ENCODE measurements at places on chromosomes 11 and 22. TPM values are rescaled to one million over a fixed set of nuclear protein-coding genes. Genes with fewer than 3 reads are reported as not detected.

Gene SLC6A5
- not detected for total RNA-seq

Gene TBX10
- not detected for total RNA-seq

Gene MPEG1
- 0.06 TPM for total RNA-seq

Gene ZDHHC5
- total RNA-seq, result 41.2 TPM

Gene ST14
- not detected for total RNA-seq

Gene CADM1
- total RNA-seq, result 0.81 TPM

Gene CCDC87
- under 0.01 TPM for total RNA-seq

Gene FBLN1
- 0.16 TPM for total RNA-seq

Gene CCDC116
- total RNA-seq, result 0.13 TPM

Gene FAM83F
- total RNA-seq, result not detected

Gene OR10G7
- not detected for total RNA-seq

Gene TTC28
- total RNA-seq, result 22.2 TPM

Gene RCOR2
- 0.19 TPM for total RNA-seq

Gene OR8D4
- total RNA-seq, result not detected

Gene MS4A4E
- total RNA-seq, result not detected

Gene DRD4
- total RNA-seq, result not detected

Gene CHADL
- 1.0 TPM for total RNA-seq

Gene KLHL22
- total RNA-seq, result 21.2 TPM

Gene PHETA2
- 28.8 TPM for total RNA-seq

Gene MYO7A
- 3.7 TPM for total RNA-seq

Gene CCDC81
- total RNA-seq, result 0.32 TPM

Gene GLYATL2
- total RNA-seq, result not detected

Gene SYNGR1
- 1.5 TPM for total RNA-seq

Gene CWC15
- 27.2 TPM for total RNA-seq

Gene FAM180B
- total RNA-seq, result not detected

Gene MAFF
- 51.8 TPM for total RNA-seq

Gene GRAMD1B
- total RNA-seq, result 1.9 TPM

Gene CDON
- total RNA-seq, result 0.81 TPM

Gene PYGM
- total RNA-seq, result 0.44 TPM

Gene SHANK2
- under 0.01 TPM for total RNA-seq

Gene TMEM126B
- 37.6 TPM for total RNA-seq

Gene MB
- not detected for total RNA-seq

Gene KRTAP5-1
- total RNA-seq, result not detected

Gene NXPE4
- not detected for total RNA-seq

Gene APOL5
- total RNA-seq, result not detected

Gene CSF2RB
- 6.5 TPM for total RNA-seq

Gene SLC16A8
- not detected for total RNA-seq

Gene MS4A8
- not detected for total RNA-seq

Gene SLC22A12
- not detected for total RNA-seq

Gene RASGRP2
- 1.2 TPM for total RNA-seq

Gene PARVG
- 0.16 TPM for total RNA-seq

Gene KRTAP5-6
- not detected for total RNA-seq

Gene LIN7C
- total RNA-seq, result 28.7 TPM

Gene DGAT2
- 0.65 TPM for total RNA-seq

Gene JAM3
- total RNA-seq, result 39.6 TPM

Gene MMP1
- total RNA-seq, result 734 TPM

Gene SYCE3
- not detected for total RNA-seq

Gene POU2AF3
- total RNA-seq, result not detected

Gene ANKRD42
- total RNA-seq, result 2.3 TPM

Gene MAP6
- 0.32 TPM for total RNA-seq

Gene OR52I1
- not detected for total RNA-seq

Gene BEST1
- total RNA-seq, result not detected

Gene FAM181B
- total RNA-seq, result not detected

Gene TH
- not detected for total RNA-seq

Gene TIGD3
- total RNA-seq, result 0.13 TPM

Gene ARHGEF17
- 49.5 TPM for total RNA-seq

Gene PARVB
- total RNA-seq, result 152 TPM

Gene CYB561A3
- 77.0 TPM for total RNA-seq

Measured in bladder microvascular endothelial cell (primary cell).